Activated naive CD4-positive, alpha-beta T cell (primary cell): ENCODE measurements at places on chromosomes 11 and 22.

DNA sequence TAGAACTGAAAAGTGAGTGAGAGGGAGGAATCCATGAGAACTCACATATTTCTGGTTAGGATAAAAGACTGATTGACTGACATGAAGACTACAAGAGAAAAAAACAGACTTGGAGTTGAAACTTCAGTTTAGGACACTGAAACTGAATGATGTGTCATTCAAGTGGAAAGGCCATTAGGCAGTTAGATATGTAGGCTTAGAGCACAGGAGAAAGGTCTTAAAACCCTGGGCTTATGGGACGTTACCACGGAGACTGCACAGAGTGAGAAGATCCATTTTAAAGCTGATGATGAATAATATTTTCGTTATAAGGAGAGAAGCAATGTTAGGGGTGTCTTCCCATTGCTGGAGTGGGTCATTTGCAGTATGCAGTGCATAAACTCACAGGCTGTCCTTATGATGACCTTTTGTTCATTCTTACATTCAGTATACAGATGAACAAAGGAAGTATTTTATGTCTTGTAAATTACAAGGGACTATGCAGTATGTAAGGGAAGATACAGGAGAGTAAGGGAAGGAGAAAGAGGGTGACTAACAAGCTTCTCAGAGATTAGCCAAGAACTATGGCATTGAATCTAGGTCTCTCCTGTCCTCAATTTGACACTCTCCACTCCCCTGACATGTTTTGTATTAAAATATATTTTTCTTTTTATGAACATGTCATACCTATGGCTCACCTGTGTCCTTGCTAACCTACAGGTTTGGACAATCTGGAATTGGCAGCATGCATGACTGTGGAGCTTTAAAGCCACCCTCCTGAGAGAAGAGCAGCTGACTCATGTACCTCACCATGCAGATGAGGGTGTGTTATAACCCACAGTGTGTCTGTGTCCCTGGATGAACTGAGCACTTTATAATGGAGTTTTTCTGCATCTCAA lies 63.7 kb downstream of the MAML2 start:
- no peak for DNase-seq

DNA sequence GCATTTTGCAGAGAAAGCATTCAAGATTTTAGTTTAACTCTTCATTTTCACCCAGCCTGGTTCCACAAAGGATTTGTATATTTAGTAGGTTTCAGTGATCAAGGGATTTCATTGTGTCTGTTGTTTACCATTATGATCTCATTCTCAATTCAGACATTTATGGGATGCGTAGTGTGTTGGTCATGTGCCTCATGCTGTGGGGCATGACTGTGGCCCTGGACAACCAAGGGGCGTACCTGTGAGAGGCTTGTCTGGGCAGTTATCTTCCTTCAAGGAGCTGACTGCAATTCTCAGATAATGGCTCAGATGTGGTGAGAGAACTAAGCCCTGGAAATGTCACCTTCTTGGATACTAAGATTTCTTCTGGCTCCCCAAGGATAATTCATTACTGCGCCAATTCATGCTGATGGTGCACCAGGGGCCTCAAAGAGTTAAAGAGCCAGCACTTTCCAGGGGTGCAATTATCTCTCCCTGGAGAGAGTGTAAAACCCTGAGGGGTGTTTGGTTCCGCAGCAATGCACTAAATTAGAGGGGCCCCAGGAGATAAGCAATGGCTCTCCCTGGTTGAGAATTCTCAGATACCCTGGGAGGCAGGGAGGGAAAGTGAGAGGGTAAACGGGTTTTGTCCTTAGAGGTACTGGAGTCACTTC lies 32.2 kb downstream of the SLC6A5 start:
- DNase-seq = no peak

- DNase-seq = no peak
Measured at GRCh38 chr22:49564054-49564453, 263.6 kb downstream of the BRD1 start.

DNA sequence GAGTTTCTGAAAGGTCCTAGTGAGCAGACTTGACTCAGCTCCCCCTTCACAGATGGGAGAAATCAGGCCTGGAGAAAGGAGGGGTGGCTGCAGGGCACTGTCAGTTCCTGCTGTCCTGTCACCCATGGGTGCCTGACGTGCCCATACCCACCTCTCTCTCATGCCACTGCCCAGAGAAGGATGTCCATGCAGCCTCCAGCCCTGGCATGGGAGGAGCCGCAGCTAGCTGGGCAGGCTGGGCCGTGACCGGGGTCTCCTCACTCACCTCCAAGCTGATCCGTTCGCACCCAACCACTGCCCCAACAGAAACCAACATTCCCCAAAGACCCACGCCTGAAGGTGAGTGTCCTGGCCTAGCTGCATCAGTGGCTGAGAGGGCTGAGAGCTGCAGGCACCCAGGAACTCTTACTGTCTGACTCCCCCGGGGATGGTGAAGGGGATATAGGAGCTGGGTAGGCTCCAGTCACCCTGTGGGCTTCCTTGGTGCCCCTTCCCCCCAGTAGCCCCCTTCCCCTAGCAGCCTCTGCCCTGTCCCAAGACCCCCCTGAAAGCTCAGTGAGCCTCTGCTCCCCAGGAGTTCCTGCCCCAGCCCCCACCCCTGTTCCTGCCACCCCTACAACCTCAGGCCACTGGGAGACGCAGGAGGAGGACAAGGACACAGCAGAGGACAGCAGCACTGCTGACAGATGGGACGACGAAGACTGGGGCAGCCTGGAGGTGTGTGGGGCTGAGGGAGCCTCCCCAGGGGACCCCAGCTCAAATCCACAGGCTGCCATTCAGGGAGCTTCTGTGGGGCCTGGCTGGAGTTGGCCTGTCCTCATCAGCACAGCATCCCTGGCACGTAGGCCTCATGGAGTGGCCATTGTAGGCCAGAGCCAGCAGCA lies 11.8 kb downstream of the SCYL1 start:
- no peak for DNase-seq

DNA sequence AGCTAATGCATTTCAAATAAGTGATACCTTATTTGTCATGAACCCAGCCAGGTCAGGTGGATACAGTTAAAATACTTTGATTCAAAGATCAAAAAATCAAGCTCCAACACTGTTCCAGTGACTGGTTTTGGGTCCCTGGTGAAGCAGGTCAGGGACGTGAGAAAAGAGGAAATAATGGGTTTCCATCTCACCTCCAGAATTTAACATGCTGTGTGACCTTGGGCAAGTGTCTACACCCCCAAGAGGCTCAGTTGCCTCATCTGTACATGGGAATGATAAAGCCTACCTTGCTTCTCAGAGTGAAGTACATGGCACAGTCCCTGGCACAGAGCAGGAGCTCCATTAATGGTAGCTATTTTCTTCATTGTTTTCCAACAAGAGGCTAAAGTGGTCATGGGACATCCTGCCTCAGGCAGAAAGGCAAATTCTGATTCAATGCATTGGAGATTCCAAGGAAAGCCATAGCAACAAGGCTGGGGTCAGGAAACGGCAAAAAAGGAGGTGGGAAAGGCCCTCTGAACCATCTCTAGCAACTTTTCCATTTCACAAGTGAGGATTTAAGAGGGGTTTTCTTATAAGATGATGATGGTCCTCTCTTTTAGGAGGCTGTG lies 108.5 kb downstream of the CSNK2A3 start:
- DNase-seq = no peak

GRCh38 chr22:35488513-35488912 lies 52.1 kb upstream of the RASD2 start:
- DNase-seq = no peak

DNA sequence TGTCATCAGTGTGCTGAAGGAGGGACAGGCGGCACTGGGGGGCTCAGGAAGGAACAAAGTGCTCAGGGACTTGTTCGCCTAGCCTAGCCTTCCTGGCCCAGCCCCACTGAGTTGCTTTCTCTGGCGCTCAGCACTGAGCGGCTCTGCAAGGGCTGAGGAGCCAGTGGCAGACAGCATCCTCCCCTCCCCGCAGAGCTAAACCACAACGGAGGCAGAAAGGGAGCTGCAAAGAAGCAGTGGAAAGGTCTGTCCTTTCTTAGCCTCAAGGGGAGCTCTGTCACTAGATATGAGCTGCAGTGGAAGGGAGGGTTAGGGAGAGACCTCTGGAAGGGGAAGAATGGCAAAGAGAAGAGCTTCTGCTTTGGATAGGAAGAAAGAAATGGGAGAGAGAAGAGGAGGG lies 89.7 kb upstream of the PHOX2A start:
- peak; percentile 8 for DNase-seq

DNA sequence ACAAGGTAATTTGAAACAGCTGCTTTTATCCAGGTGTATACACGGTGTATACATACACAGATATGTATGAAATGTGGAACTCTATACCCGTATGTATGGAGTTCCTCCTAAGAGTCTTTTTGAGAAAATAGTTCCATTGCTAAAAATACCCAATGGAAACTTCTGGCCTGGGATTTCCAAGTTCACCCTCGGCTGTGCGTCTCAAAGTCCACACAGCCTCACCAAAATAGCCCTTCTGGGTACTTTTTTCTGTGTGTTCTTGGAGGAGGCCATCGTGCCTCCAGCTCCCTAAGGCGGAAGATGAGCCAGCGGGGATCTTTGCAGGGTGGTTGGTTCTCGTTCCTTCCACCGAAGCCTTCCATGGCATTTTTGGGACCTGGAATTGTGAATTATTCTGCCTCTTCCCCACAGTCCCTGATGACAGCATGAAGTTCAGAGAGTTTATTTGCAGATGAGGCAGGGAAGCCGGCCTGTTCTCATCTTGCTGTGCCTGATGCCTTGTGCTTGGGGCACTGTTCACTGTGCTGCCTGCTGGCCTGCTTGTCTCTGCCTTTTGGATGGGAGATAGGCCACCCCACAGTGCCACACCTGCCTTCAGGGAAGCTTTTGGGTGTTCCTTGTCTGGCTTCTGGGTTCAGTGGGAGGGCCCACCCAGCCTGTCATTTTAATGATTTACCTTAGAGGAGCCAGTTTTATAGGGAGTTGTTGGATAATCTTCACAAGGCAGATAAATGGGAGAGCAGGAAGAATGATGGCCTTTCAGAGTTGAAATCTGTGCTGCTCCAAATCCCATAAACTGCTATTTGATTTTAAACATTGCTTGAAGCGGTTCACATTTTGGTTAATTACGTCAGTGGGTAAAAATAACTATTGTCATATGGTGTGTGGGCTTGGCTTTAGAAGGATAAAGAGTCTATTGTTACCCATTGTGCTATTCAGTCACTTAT lies 112.7 kb upstream of the OR4B1 start:
- DNase-seq = no peak

DNA sequence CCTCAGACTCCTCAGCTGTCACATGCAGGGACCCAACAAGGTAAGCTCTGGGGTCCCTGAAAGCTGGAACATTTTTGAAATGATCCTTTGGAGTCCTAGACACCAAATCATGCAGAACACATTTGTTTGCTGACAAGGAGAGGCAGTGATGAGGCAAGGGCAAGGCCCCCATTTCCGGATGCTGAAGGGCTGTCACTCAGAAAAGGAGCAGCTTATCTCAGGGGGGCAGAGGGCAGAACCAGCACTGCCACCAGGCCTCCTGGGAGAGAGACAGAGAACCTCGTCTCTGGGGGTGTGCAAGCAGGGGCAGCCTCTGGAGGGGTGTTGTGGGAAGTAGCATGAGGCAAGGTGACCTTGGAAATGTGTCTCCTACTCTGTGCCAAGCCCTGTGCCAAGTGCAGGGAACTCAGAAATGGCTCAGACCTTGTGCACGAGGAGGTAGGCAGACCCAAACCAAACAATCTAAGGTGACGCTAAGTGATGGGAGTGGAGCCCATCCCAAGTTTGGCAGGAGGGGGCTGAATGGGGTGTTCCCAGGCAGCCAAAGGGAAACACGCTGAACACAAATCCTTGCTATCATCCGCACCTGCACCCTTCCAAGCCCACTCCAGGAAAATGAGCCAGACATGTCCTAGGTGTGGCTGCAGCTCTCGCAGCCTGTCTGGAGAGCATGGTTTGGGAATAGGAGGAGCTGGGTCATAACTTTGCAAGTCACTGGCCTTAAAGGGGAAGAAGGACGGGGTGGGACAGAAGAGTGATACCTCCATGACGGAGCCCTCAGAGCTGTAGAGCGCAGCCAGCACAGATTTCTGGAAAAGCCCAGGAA lies 94.2 kb downstream of the PDE2A start:
- DNase-seq = no peak

DNA sequence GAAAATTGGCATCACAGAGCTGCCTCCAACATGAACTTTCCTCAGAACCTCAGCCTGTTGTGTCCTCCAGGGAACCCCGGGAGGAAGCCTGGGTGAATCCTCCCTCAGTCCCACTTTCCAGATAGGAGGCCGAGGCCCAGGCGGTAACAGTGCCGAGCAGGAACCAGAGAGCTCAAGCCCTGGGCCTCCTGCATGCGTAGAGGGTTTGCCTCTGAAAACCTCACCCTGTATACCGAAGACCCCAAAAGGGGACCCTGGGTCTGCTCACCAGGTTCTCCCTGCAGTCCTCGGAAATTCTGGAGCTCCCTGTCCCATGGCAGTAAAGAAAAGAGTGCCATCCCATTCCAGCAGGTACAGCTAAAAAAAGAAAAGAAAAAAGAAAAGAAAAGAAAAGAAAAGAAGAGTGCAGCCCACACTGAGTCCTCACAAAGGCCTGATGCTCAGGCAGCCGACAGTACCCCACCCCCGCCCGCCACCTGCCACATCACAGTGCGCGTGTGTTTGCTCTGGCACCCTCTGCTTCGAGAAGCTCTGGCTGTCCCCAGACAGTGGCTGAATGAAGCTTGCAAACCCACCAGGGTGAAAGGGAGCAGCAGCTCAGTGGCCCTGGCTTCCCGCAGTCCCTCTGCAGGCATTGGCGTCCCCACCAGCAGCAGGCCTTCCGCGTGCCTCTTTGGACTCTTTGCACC lies 28.4 kb upstream of the FADD start:
- DNase-seq = no peak

DNA sequence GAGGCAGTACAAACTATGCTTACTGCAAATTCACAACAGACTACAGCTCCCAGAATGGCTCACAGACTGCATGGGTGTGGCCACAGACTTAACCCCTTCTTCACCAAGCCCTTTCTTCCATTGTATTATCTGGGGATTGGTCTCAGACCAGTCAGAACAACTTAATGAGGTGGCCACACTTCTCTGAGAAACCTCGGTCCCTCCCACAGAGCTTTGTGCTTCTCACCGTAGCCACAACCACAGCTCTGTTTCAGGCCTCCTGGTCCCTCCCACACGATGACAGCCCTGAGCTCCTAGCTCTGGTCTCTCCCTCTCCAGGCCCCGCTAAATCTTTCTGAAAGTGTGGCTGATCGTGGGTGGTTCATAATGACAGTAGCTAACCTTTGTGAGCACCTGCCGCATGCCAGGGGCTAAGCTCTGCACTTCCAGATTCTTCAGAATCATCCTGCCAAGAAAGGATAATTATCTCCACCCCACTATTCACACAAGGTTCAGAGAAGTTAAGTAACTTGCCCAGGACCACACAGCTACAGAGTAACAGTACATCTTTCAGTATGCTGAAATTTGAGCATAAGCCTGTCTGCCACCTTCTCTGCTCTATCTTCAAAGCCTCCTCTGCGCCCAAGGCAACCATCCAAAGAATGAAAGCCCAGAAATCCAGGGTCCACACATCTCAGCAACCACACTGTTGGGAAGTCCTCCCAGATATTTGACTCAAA lies 5.4 kb downstream of the PDE2A start:
- DNase-seq = no peak

DNA sequence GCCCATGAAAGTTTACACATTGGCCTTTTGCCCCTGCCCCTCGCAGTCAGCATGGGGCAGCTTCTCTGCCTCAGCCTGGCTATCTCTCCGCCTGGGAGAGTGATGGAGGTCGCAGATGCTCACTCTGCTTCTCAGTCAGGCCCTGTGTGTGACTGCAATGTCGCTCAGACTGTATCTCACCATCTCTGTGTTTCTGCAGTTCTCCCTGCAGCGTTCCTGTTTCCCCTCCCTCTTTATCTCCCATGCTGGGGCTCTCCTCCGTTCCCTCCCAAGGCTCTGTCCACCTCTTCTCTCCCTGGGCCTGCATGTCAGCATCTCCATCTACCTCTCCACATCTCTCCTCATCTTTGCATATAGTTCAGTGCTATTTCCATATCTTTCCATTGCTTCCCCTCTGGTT lies 38.1 kb downstream of the SLC22A12 start:
- DNase-seq = no peak
